ENCODE measurements at places on chromosomes 16 and 17.
A peak's percentile ranks its signal among the peaks of the same experiment; 100 is the strongest.

DNA sequence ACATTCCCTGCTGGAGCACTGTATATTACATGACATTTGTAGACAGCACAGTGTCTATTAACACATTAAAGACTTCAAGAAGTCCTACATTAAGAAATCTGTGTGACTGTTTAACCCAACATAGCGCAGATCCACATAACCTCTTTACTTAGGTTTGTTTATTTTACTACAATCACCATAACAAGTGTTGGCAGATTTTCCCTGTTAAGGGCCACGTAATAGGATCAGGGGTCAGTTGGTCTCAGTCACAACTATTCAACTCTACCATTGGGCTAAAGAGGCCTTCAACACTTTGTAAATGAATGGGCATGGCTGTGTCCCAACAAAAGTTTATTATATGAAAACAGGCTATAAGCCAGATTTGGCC is 51.3 kb upstream of the ADORA2B start:
- no peak for DNase-seq

DNA sequence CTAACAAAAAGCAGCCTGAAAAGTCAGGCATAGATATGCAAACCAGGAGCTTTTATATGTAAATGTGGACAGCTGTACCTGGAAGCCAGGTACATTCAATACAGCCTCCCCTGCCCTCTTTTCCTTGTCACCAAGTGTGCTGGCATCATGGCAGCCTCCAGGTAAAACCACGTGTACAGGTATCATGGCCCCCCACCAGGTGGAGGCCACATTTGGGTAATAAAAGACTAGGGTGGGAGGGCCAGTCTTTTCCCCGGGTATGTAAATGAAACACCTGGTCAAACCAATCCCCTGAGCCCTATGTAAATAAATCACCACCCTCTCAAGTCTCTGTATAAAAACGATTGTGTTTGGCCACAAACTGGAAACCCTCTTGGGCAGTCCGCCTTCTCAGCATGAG is 226.4 kb upstream of the GOT2 start:
- DNase-seq, result no peak

- DNase-seq, result peak; percentile 19
Measured at GRCh38 chr16:56300891-56301850, 109.9 kb downstream of the GNAO1 start.

- DNase-seq, result no peak
Measured at GRCh38 chr16:30615358-30616091, 5.3 kb upstream of the ZNF689 start.

DNA sequence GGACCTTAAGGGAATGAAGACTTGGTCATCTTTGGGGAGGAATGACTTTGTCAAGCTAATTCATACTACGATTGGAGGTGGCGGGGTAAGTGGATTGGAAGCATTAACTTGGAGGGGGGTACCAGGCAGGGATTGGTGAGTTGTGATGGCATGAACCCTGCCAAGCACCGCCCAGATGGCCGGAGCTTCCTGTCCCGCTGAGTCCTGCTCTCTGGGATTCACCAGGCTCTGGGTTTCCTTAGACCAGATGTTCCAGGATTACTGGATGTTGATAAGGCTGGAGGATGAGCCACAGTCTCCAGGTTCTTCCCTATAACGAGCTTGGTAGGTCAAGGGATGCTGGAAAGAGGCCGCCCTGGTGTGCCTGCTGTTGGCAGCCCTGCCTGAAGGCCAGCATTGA is 154.9 kb downstream of the SDK2 start:
- DNase-seq, result no peak
